ENCODE measurements at places on chromosomes 11 and 22.
A peak's percentile ranks its signal among the peaks of the same experiment; 100 is the strongest.

- DNase-seq: no peak
Measured at GRCh38 chr11:112634551-112634950, 326.7 kb upstream of the NCAM1 start.

DNA sequence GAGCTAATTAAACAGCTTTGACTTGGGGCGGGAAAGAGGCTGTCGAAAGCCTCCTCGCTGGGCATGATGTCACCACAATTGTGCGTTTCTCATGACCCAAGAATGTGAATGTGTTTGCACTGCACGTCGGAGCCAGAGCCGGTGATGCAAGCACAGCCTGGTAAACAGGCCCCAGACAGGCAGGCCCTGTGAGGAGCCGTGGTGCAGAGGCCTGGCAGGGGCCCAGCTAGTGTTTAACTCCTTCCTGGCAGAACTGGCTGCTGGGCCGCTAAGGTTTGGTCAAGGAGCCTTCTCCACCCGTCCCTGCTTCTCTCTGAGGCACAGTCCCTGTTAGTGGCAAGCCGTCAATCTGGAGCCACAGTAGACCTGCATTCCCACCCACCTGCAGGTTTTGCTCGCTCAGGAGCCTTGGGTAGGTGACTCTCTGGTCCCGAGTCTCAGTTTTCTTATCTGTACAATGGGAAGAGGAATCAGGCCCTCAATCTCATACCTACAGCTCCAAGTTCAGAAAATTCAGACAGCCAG lies 25.4 kb upstream of the SMTN start:
- peak; percentile 76 for DNase-seq

GRCh38 chr22:44906999-44907644 lies 102.7 kb downstream of the PHF21B start:
- no peak for DNase-seq

DNA sequence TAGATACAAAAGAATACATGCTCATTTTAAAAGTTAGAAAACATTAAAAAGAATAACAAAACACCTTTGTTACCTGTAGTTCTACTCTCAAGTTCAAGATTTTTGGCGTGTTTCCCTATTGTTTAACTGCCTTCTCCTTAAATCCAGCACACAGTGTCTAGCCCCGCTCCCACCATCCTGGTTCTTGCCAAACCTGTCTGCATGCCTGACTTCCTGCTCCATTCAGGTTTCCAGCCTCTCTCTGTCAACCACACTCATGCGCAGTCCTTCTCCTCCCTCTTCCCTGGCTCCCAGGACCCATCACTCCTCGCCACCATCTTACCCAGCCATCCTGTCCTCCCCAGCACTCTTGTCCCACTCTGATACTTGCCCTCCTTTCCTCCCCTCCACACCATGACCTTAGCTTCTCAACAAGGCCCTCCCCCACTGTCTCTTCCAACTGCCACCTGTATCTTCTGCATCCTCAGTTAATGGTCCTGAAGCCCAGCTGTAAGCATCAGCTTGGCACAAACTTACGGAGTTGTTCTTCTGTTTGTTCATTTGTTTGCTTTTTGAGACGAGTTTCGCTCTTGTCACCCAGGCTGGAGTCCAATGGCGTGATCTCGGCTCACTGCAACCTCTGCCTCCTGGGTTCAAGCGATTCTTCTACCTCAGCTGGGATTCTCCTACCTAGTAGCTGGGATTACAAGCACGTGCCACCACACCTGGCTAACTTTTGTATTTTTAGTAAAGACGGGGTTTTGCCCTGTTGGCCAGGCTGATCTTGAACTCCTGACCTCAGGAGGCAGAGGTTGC lies 7.5 kb upstream of the MYH9 start:
- no peak for DNase-seq

DNA sequence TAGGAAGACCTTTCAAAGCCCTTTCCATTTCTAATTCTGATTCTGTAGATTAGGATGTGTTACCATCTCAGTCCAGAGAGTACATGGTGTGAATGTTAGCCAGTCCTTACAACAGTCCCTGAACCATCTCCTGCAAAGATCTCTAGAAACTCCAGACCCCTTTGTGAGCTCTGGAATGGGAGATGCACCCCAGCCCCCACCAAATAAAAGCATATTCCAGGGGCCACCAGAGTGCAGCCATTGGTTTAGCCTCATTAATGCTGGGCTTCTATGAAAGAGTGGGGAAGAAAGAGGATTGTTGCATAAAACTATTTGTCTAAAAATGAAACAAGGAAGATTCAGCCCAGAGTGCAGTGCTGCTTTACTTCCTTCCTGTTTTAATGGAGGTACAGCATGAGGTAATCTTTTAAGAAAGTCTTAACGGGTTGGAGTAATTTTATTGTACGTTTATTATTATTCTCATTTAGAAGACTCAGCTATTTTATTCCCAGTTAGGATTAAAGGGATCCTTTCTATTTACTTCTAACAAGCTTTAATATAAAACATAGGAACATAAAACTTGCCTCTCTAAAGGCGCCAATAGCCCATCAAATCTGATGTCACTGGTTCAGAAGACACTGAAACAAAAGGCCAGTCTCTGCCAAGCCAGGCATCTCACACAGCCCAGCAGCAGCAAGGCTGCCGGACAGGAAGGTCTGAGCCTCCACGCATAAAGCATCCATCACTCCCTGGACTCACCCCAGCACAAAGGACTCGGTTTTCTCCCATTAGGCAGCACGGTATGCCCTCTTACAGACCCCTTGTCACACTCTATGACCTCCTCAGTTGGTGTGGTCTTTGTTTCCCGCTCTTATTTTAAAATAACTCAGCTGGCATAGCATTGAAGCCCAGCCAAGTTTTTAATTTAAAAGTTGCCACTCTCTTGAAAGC lies 203.9 kb upstream of the BLID start:
- no peak for DNase-seq

- DNase-seq: peak; percentile 58
Measured at GRCh38 chr22:23534851-23535717, 45.0 kb downstream of the IGLL1 start.

- no peak for DNase-seq
Measured at GRCh38 chr11:35484435-35484834, 41.0 kb downstream of the PAMR1 start.

DNA sequence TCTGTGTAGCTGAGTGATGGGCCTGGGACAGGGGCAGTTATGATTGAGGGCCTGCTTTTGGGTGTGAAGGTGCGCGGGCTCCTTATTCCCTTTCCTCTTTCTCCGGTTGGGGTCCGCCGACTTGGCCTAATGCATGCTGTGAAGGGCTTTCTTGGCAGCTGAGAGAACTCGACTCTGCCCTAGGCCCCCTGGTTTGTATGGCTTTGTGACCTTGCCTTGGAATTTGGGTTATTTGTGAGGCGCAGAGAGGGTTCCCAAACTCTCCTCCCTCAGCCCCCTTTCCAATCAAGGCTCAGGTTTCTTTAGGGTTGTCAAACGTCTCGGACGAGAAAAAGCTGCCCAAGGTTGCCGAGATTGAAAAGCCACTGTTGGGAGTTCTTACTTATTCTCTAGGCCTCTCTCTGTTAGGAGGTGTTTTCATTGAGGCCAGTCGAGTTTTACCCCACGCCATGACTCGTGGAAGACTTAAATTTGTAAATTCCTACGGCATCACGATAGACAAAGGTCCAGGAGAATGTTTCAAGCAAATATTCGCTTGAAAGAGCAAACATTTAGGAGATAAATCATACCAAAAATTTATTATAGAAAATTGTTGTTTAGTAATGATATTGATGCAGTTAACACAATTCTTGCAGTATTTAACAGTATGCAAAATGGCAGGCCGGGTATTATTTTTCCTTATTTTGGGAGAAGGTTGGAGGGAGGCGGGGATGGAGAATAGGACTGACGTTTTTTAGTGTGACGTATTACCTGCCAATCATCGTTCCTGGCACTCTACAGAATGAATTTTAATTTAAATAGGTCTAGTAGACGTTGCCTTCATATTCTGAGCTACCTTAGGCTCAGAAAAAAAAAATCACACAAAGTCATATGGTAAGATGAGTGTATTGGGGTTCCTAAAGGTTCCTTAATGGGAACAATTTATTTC lies 689 bp downstream of the PDHX start:
- no peak for DNase-seq
